ENCODE measurements at places on chromosomes 12 and 14.

GRCh38 chr12:92041742-92042141 is 103.9 kb downstream of the BTG1 start:
- no peak for DNase-seq

- peak; percentile 79 for DNase-seq
These were observed 15.4 kb downstream of the SELPLG start for GRCh38 chr12:108618079-108618952.

GRCh38 chr14:99360774-99361595 is 89.0 kb upstream of the BCL11B start:
- no peak for DNase-seq

- no peak for DNase-seq
These were observed 479 bp downstream of the KDM5A start for GRCh38 chr12:388541-389141.

- no peak for DNase-seq
These were observed 27.0 kb upstream of the RCOR1 start for GRCh38 chr14:102565331-102565887.

- no peak for DNase-seq
These were observed 44.2 kb upstream of the DDX11 start for GRCh38 chr12:31029468-31029867.

GRCh38 chr12:92703786-92704185 is 997 bp downstream of the PLEKHG7 start:
- DNase-seq, result no peak

- no peak for DNase-seq
These were observed 15.1 kb downstream of the ADIPOR2 start for GRCh38 chr12:1705774-1706631.

DNA sequence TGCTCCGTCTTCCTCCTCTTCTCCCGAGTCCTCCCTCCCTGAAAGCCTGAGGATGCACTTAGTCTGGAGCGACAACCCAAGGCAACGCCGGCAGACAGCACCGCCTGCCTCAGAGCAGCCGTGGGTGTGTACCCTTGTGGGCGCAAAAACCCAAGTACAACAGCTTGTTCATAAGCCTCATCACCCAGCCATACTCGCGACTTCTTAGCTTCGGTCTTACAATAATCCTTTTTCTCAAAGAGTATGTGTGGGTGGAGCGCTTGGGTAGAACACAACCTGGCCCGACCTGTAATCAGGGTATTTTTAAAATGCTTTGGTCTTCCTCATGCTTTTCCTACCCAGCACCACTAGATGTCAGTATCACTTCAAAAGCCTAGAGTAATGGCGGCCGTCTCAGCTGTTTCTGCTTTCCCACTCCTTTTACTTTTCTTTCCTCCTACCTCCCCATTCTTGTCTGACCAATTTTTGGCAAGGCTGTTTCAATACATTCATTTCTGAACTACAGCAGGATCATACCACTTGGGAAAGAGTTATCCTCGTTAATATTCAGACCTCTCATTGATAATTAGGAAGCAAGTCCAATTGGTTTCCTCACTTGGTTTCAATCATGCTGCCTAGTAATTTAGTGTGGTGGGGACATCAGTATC is 198.9 kb downstream of the EPS8 start:
- DNase-seq, result no peak

GRCh38 chr12:38772437-38772836 is 133.0 kb downstream of the CPNE8 start:
- DNase-seq, result no peak

- peak; percentile 76 for DNase-seq
These were observed 18.8 kb upstream of the GAS2L3 start for GRCh38 chr12:100554608-100555077.

GRCh38 chr14:104537613-104537988 is 42.0 kb upstream of the C14orf180 start:
- no peak for DNase-seq

DNA sequence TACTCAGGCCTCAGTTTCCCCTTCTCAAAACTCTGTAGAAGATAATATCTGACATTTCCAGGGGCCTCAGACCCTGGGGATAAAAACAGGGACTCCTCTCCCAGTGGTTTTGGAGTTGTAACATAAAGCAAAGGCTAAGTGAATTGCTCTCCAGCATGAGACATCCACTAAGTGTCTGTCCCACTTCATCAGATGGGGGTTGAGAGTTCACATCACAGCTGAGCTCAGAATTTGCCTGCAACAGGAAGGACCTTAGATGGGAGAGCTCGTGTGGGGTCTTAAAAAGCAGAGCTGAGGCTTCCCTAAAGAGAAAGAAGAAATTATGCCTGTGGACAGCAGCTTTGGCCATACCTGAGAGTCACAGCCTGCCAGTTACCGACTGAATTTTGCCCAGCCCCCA is 61.1 kb downstream of the TBX5 start:
- DNase-seq, result no peak

DNA sequence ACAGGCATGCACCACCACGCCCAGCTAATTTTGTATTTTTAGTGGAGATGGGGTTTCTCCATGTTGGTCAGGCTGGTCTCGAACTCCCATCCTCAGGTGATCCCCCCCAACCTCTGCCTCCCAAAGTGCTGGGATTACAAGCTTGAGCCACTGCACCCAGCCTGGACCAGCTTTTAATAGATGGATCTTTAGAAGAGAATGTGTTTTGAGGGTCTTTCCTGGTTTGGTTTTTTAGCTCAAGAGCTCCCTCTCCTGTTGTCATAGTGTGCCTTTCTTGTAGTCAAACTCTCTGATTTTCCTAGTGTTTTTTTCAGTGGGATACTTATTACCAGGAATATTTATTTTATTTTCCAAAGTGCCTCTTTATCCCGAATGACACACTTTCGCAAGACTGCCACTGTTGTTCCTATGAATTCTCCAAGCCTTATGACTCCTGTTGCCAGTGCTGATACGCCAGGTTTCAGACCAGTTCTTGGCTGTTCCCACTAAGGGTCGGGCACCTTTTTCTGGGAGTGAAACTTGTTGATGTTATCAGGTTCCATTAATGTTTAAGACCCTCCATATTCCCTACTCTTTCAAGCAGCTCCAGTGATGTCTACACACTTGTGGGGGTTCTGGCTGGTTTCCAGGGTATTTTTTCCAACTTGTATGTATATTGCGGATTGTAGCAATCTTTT is 31.5 kb upstream of the LIMA1 start:
- peak; percentile 7 for DNase-seq

DNA sequence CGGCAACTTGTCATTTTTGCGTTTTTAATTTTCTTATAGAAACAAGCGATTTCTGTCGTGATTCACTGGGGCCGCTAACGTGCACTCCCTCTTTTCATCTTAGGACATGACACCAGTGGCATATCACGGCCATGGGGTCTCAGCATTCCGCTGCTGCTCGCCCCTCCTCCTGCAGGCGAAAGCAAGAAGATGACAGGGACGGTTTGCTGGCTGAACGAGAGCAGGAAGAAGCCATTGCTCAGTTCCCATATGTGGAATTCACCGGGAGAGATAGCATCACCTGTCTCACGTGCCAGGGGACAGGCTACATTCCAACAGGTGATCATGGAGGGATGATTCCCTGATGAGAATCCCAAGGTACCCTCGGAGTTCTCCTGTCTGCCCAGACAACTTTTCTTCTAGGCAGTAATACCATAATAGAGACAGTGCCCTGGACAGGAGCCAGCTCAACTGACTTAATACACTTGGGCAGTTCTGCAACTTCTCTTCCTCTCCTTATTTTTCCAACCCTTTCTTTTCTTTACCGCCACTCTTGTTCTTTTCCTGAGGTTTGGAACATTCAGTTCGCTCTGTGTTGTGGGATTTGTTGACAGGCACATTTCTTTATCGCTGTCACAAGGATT is 821 bp downstream of the TMEM106C start:
- peak; percentile 8 for DNase-seq

- no peak for DNase-seq
These were observed 19.8 kb upstream of the TESC start for GRCh38 chr12:117118838-117119591.

DNA sequence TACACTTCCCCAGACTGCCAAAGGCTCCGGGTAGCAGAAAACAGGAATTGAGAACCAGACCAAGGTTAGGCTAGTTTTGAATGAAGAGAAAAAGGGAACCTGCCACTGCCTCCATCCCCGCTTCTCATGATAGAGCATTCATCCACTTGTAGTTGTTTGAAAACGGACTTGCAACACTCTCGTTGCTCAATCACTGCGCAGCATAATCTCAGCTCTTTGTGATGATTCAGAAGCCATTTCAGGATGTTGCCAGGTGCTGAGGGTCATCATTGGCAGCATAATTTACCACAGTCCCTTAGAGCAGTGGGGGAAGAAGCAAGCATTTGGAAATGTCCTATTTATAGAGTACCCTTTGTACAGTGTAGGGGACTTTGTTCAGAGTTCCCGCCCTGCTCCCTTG is 25.6 kb downstream of the KCNK13 start:
- DNase-seq, result no peak

- DNase-seq, result no peak
These were observed 1002.5 kb downstream of the AACS start for GRCh38 chr12:126067626-126068329.

DNA sequence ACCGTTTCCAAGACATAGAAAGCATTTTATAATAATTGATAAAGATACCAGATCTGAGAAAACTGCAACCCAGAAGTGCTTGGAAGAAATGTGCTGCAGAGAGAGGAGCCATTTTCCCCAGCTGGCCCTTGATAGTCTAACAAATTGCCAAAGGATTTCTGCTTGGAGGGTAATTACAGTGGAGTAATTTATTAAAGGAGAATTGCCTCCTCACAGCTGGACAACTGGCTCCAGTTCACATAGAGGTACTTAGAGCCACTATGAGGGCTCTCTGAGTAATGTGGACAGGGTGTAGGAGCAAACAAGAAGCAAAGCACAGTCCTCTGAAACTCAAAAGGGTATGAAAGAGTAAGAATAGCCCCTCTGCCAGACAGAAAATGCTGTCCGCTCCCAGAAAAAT is 335.6 kb downstream of the SYT1 start:
- peak; percentile 70 for DNase-seq

GRCh38 chr12:46373301-46374296 is 1.0 kb upstream of the SLC38A2 start:
- DNase-seq, result peak; percentile 31

- no peak for DNase-seq
These were observed 1.6 kb downstream of the CLEC2B start for GRCh38 chr12:9867531-9867930.

DNA sequence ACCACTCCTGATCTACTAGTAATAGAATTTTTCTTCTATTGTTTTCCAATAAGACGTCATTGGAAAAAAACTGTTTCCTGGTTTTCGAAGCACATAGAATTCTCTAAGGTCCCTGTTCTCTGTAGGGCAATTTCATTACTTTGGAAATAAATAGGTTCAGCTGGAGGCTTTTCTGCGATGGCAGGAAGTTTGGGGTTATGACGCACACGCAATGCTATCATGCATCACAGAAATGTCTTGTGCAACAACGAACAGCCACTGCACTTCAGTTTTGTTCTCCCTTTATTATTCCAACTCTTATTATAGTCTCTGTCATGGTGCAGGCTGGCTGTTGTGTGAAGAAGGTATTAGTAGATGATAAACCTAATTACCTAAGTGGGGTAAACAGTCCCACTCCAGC is 59.0 kb downstream of the KCNK10 start:
- DNase-seq, result no peak

DNA sequence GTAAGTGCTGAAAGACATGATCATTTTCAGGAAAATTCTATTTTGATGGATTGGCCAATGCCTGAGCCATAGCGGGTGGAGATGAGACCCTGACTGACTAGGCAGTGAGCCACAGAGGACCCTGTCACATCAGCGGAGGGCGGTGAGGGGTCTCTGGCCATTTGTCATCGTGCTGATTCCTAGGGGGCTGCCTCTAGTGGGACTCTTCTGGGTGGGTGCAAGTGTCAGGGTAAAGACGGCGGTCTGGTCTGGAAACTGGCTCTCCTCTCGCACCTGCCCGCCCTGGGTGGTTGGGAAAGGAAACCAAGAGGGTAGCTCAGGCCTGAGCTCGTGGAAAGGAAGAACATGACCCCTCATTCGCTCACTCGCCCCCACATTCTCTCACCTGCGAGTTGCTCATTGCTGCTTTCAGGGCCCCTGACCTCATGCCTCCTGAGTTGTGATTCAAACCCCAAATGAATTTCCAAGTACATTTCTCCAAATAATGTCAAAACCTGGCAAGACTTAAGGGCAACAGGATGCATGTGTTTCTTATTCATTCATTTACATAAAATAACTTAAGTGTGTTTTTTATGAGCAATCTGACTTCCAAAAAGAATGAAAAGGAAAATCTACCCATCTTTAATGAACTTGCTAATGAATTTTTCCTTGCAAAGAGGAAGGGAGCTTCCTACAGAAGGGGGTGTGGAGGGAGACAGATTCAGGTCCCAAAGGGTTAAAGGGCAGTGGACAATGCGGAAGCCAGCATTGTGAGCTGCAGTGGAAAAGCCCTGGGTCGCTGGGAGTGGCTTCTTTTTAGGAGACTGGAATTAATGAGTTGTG is 12.8 kb downstream of the MEG3 start:
- no peak for DNase-seq

DNA sequence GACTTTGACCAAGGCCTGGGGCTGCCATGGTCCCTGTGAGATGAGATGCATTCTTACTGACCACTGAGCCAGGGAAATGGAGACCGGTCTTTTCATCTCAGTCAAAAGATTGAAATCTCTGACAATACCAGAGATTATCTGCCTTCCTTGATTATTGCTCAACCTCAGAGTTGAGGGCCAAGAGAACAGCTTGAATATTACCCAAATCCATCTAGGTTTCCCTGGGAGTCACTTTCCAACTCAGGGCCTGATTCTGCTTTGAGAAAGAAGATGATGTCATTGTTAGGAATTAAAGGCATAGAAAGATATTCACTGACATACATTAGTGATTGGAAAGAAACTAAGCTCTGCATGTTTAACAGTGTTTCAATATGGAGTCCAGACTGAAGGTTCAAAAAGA is 515.9 kb upstream of the TBX3 start:
- DNase-seq, result no peak

DNA sequence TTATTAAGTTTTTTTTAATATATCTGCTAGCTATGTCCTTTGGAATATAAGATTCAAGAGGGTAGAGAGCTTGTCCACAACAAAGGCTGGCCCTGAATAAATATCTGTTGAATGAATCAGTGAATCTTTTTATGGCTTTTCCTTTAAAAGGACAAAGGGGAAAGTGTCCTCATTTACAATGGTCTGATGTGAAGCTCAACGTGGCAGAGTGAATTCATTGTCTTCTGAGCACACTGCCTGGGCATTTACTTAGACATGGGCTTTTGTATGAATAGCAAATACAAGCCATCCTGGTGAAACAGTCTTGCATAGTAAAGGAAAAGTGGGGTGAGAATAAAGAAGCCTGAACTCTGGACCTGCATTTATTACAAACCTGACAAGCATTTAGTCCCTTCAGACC is 201.2 kb downstream of the NELL2 start:
- no peak for DNase-seq
